Thymus (tissue), 14 donors: ENCODE measurements at places on chromosomes 4 and X.

GRCh38 chr4:163554870-163555465 lies 60.5 kb downstream of the TMA16 start:
- DNase-seq = no peak

DNA sequence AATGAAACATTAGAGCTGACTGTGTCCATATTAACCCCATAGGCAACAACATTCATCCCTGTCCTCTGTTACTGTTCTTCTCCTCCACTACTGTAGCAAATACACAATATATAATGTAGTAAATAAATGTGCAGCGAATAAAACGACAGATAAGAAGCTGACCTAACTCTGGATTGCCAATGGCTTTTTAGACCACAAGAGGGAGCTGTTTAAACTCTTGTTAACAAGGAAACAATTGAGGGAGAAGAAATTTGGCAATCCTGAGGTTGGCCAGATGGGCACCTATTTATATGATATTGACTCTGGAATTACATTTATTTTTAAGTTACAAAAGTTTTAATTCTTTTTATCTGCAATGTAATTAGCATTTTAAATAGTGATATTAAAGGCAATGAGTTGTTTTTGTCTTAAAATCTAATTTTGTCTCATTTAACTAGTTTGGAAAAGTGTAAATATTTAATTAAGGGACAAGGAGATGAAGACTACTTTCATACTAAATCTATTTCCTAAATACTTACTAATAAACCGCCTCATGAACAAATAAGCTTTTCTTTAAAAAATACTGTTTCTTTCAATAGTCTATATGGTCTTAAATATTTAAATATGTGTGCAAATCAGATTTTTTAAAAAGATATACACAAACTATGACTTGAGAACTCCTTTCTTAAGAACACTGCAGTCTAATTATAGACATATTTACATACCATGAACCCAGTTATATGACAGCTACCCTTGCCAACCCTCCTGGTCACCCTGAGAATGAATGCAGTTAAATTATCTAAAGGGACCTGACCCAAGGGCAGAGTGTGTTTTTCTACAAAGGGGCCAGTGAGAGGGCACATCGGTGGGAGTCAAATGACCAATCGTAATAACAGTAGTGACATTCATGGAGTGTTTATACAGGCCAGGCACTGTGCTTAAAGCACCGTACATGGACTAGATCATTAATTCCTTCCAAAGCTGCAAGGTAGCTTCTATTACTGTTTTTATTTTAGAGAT lies 52.9 kb upstream of the HPF1 start:
- peak; percentile 48 for DNase-seq

GRCh38 chr4:145003675-145004074 lies 94.3 kb downstream of the ANAPC10 start:
- no peak for DNase-seq

GRCh38 chr4:20652226-20652885 lies 47.9 kb upstream of the PACRGL start:
- DNase-seq = no peak

- DNase-seq = no peak
These were observed 31.6 kb upstream of the PPP1R2C start for GRCh38 chrX:42809569-42809968.

- DNase-seq = no peak
These were observed 13.2 kb downstream of the SHISA3 start for GRCh38 chr4:42410446-42410845.

GRCh38 chr4:66704243-66704642 lies 841.1 kb downstream of the CENPC start:
- no peak for DNase-seq

GRCh38 chr4:95506264-95506663 lies 42.5 kb downstream of the UNC5C start:
- DNase-seq = no peak

GRCh38 chrX:24498181-24498580 lies 33.1 kb downstream of the PDK3 start:
- no peak for DNase-seq

DNA sequence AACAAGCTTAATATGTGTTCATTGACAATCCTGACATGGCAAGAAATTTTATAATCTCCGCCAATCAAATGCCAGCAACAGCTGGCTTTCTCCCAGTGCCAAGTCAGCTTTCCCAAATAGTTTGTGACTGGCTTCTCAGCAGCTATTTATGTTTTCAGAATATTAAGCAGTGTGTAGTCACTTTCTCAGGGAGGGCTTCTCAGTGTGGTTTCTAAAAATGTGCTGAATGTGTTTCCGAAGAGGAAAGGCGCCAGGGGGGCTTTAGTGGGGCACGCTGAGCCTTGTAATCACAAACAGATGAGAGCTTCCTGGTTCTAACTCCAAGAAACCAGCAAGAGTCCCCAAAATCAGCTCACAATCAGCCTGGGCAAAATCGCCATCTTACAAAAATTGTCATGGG lies 258.7 kb upstream of the CPEB2 start:
- no peak for DNase-seq

GRCh38 chr4:114087596-114088230 lies 108.3 kb upstream of the ARSJ start:
- DNase-seq = no peak

GRCh38 chrX:115419069-115419468 lies 129.6 kb downstream of the LUZP4 start:
- no peak for DNase-seq

GRCh38 chr4:56307423-56307822 lies 79.9 kb downstream of the AASDH start:
- no peak for DNase-seq

GRCh38 chr4:28973587-28974350 lies 1746.4 kb upstream of the PCDH7 start:
- DNase-seq = no peak

DNA sequence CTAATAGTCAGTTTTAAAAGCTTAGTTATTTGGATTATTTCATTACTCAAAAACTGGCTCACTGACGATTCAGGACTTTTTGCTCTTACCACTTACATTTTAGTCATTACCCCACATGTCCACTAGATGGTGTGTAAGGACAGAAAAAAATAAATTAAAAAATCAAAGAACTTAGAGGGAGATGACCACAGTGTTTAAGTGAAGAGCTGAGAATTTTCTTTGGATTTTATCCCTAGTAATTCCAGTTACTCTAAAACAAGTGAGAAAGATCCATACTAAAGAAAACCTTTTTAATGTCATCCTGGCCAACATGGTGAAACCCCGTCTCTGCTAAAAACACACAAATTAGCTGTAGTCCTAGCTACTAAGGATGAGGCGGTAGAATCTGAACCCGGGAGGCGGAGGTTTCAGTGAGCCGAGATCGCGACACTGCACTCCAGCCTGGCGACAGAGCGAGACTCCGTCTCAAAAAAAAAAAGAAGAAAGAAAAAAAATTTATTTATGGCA lies 26.4 kb upstream of the TMPRSS11B start:
- DNase-seq = peak; percentile 24

GRCh38 chrX:132214518-132214917 lies 4.7 kb downstream of the RAP2C start:
- no peak for DNase-seq

DNA sequence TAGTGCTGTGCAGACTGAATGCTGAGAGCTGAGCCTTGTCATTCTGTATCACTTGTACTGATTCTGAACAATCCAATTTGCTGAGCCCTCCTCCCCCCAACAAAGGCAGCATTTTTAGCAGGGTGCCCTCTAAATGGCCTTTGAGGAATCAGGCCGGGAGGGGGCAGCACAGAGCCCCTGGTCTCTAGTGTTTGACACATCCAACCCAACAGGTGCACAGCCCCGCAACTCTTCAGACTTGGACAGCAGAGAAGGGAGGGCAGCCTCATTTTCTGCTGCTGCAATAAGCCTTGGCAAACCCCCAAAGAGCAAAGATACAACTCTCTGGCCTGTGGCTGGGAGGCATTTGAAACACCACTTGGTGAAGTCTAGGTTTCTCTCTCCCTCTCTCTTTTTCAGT lies 3.4 kb downstream of the ATP1B4 start:
- DNase-seq = peak; percentile 26

GRCh38 chrX:22186165-22186564 lies 86.5 kb upstream of the CBLL2 start:
- DNase-seq = no peak

DNA sequence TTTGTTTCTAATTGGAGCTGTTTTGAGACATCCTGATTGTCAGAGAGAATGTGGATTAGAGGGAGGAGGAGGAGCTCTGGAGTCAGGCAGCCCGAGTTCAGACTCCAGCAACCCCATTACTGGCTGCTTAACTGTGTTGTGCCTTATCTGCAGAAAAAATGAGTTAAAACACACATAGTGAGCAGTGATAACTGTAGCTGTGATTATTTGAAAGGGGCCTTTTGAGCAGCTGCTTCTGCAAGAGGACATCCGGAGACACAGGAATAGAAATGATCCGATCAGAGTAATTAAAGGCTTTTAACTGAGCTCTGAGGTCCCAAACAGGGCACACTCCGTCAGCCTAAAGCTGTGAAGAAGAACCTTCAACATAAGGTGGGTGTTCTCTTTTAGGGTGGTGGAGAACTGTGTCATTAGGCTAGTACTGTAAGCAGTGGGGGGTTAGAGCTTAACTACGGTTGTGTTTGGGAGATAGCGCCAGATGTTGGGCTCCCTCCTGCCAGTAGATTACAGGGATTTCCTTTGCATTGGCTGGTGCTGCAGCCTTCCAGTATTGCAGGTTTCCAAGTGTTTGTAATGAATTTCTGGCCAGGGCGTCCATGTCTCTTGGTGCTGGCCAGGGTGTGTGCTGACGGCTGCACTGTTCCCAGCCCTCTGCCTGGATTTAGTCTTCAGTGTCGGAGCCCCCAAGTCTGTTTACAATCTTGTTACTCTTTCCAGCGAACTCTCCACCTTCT lies 24.3 kb downstream of the ADD1 start:
- DNase-seq = no peak

GRCh38 chr4:78951862-78952472 lies 12.7 kb upstream of the PAQR3 start:
- DNase-seq = no peak

DNA sequence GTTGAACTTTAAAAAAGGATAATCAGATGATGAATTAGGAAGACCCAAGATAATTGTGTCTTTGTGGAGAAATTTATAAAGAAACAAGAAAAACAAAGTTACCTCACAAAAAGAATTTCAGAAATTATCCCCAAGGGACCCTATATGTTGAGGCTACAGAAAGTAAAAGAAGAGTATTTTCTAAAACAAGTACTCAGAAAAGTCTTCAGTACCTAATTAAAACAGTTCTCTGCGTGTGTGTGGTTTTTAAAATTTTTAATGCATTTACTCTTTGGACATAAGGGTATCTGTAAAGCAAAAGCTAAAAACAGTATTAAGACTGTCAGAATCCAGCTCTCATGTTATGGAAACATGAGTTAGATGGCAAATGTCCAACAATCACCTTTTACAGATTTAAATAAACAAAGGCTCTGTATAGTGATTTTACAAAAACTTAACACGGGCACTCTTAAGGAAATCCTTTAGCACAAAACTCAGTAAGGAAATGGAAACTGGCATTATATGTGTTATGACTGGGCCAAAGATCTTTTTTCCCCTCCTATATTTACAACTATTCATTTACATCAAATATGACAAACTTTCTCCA lies 187.5 kb downstream of the NSUN7 start:
- DNase-seq = no peak

GRCh38 chr4:76160355-76160754 lies 12.2 kb upstream of the NUP54 start:
- DNase-seq = no peak

DNA sequence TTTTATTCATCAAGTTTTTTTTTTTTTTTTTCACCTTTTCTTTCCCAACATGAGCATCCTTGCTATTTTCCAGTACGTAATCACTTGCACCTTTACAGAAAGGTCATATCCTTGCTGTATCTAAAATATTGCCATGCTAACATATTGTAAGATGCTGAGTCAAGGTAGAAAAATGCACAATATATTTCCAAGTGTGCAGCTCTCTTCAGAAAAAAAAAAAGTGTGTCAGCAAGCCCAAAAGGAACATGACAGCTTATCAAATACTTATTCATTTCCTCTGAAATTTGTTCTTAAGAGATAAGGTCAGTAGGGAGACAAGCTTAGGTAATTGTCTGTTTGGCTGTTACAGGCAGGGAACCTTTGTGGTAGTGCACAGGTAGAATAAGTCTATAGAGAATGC lies 27.0 kb downstream of the SH2D1A start:
- DNase-seq = no peak

DNA sequence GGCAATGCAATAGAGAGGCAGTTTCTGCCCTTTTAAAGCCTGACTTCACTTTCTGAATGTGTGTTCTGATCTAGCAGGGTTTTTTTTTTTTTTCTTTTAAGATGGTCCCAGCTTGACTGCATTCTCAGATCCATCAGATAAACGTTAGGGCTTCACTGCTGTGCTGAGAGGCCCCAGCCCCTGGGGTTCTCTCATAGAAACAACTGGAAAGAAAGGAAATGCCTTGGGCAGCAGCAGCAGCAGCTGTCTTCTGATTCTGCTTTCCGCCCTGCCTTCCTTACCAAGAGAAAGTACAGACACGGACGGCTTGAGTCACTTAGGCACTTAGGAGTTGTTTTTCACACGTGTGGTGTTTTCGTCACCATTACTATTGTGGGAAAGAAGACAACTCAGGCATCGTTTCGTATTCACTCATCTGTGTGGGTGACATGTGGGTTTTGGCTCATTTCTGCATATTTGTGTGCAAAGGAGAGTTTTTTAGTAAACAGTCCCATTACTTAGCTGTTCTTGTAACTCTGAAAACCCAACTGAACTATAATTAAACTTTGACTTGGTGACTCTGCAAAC lies 172.0 kb downstream of the PTTG2 start:
- DNase-seq = peak; percentile 72

DNA sequence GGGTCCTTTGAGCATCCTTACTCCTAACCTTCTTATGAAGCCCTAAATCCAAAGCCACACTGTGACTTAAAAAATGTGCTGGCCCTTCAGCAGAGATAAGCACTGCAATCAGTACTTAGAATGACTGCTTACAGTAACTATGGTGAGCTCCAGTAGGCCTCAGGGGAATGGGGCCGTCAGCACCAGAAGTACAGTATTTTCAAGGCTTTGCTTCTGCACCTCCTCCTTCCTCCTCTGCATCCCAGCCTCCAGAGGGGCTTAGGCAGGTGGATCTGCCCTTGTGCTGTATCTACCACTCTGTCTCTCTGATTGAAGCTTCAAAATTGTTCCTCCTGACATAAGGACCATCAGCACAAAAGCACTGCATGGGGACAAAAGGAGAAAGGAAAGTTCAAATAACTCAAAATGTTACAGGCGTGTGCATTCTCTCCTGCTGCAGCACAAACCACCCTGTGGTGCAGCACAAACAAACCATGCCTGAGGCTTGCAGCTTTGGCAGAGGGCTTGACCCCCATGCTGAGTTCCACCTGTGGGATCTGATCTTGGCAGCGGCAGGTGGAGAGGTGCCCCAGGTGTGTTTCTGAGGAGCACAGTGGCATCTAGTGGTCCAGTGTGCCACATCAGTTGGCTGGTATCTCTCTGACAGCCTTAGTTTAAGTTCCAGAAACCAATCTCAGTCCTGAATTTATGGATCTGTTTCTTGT lies 164.7 kb downstream of the SOWAHB start:
- no peak for DNase-seq

DNA sequence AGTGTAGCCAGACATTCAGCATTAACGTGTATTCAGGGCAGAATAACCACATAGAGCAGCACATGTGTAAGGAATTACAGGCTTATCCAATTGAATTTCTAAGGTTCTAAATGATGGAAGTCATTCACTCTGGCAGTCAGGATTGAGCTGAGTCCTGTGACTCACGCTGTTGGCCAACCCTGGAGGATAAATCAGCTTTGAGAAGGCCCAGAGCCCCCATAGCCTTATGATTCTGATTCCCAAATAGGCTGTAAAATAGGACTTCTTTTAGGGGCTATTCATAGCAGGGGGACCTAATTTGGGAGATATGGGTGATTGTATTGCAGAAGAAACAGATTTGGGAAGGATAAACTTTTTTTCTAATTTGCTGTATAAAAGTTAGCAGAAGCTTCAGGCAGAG lies 8.1 kb upstream of the HPF1 start:
- no peak for DNase-seq
